ENCODE measurements at places on chromosomes 11 and 22.

- peak; percentile 94 for DNase-seq
These were observed at the start of gene TM7SF2 for GRCh38 chr11:65111744-65112545. TSS of gene TM7SF2 (plus strand) at chr11:65111872. CDS start at chr11:65112016, 144 bp downstream.

DNA sequence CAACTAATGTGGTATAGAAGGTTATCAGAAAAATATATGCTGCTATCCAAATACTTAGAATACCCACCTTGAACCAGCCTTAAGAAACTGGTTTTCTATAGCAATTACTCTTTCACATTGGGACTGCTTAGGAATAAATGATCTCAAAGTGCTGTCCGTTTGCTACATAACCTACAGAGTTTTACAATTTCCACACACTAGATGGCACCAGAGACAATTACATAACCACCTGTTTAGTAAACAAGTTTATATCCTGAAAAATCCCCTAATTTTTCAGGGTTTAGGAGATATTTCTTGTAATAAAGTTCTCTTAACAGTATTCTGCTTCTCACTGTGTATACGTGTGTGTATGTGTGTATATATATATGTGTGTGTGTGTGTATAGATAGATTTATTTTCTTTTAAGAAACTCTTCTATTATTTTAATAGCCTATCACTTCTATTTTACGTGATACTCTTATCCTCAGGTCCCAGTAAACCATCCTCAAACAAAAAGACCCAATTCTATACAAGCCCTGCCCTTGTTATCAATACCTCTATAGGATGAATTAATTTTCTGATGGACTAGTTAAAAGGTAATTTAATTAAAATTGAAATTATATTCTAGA, 6.7 kb upstream of the OR5I1 start:
- no peak for DNase-seq

- no peak for DNase-seq
These were observed 116.7 kb upstream of the SERPIND1 start for GRCh38 chr22:20656902-20657836.

DNA sequence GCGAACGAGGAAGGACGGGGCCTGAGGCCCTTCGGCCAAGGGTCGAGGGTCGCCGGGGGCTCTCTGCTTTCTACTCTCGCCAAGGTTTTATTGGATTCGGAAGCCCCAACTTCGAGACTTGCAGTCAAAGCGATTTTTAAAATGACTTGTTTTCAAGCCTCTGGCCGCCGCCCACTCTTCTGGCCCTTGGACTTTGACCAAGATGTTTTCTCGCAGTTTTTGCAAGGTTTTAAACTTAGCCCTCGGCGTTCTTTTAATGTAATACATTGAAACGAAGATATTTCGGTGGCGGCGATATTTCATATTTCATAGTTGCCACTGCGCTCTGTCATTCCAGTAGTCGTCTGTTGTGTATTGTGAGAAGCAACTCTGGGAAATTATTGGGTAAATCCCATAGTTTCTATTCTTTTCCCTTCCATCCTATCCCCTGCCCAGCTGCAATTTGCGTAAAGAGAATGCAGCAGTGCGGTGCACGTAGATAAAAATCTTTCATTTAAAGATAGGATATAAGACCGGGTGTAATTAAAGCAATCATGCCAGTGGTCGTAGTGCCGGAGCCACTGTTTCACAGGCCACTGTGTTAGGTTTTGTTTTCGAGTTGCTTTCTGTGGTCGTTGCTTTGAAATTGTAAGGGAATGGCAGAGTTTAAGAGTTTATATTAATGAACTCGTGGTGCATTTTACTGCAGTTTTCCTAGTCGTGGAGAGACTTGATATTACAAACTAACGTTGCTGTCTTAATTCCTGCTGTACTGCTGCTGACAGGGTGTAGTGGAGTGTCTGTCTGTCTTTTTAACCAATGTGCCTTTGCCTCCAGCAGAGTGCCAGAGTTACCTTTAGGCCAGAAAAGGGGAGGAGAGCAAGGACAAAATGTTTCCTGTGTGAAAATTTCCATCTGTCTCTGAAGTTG, 702 bp downstream of the BIRC2 start:
- no peak for DNase-seq

GRCh38 chr11:19441752-19442553, 201.2 kb upstream of the E2F8 start:
- DNase-seq: peak; percentile 38

GRCh38 chr11:124577716-124578427, 8.1 kb downstream of the OR8A1 start:
- DNase-seq: no peak
